ENCODE measurements at places on chromosomes 7 and 10.

- no peak for DNase-seq
Observed at GRCh38 chr7:94439893-94440381, 45.2 kb downstream of the COL1A2 start.

DNA sequence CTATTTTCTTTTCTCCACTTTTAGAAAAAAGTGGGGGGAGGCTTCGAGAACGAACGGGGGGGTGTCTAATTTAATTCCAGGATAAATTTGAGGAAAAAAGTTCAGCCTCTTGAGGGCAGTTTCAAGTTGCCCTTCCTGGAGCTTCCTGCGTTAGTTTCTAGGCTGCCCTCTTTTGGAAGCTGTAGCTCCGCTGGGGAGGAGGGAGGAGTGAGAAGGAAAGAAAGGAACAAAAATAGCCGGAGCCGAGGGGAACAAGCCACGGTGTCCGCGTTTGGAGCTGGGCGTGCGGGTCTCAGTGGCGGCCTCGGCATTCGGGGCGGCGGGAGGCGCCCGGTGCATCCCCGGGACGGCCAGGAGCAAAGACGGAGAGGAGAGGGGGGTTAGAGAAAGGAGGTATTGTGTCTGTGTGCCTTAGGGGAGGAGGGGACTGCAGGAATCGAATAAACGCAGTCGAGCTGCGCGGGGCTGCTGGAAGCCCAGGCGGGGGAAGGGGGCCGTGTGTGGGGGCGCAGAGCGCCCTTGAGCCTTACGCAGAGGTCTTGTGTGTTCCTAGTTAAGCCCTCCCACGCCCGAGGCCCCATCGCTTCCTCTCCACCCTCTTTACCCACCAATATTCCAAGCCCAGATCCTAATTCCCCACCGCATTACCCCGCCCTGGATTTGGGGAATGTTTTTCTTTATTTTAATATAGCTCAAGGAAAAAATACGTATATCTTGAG, 2.0 kb upstream of the TNRC18 start:
- DNase-seq, result peak; percentile 87

DNA sequence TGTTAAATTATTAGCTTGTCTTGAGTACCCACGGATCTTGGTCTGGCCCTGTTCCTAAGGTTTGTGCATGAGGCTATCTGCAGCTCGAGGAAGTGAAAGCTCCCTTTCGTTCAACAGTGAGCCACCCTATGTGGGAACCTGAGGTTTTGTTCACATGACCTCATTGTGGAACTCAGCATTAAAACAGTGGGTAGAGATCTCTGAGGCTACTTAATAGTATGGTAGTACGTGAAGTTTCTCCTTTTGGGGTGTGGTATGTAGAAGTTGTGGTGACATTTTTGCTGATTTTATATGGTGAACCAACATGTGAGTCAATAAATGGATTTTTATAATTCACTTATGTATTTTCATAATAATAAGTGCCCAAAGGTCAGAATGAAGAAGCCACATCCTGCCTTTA, 252.7 kb upstream of the FERD3L start:
- DNase-seq, result no peak

DNA sequence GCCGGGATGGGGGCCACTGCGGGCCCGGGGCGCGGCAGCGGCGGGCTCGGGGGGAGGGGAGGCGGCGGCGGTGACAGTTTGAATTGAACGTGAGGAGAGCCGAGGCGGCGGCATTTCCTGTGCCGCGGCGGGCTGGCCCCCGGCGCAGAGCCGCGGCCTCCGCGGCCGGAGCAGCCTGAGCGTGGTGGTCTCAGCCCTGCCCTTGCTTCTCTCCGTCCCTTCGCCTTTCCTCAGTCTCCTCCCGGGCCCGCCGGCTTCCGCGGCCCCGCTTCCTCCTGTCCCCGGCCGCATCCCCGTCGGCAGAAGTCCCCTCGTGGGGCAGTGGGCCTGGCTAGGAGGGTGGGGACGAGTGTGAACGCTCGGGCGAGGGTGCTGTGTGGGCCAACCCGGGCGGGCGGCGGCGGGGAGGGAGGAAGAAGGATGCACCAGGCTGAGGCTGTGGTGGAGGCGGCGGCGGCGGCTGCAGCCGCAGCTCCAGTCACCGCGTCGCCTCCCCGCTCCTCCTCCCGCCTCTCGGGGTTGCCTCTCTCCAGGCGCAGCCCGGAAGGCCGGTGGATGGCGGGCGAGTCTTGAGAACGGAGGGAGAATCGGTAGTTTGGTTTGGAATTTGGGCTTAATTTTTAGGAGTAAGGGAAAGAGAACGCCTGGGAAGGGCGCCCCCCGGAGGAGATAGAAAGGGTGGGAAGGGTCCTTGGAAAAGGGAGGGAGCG, 690 bp downstream of the SEPTIN7 start:
- DNase-seq, result peak; percentile 78

GRCh38 chr10:84263716-84264115, 18.9 kb downstream of the RGR start:
- DNase-seq, result no peak

GRCh38 chr7:24764972-24765744, 7.9 kb upstream of the GSDME start:
- no peak for DNase-seq

Measured in SJSA1 (cell line).